ENCODE measurements at places on chromosomes 3 and 15. TPM values are rescaled to one million over a fixed set of nuclear protein-coding genes. Genes with fewer than 3 reads are reported as not detected.

Gene CYP11A1
- total RNA-seq: not detected

Gene CPNE4
- total RNA-seq: 2.7 TPM

Gene CLDN11
- 0.44 TPM for total RNA-seq

Gene POLG
- total RNA-seq: 55.4 TPM

Gene CLDN1
- total RNA-seq: not detected

Gene ACVR2B
- total RNA-seq: 122 TPM

Gene HACD2
- 6.9 TPM for total RNA-seq

Gene P2RY12
- total RNA-seq: not detected

Gene ASB14
- not detected for total RNA-seq

Gene IDH2
- total RNA-seq: 149 TPM

Gene FSD2
- not detected for total RNA-seq

Gene SENP7
- total RNA-seq: 112 TPM

Gene SPTSSB
- 1.9 TPM for total RNA-seq

Gene MAGI1
- total RNA-seq: 46.5 TPM

Gene C2CD4B
- total RNA-seq: not detected

Gene MKRN2OS
- total RNA-seq: not detected

Gene RPL4
- 1,679 TPM for total RNA-seq

Gene SCAP
- 82.7 TPM for total RNA-seq

Gene FEZF2
- total RNA-seq: 0.49 TPM

Gene PATL2
- total RNA-seq: not detected

Gene TSPAN3
- 190 TPM for total RNA-seq

Gene GPR171
- total RNA-seq: not detected

Gene EPB42
- not detected for total RNA-seq

Gene ITIH1
- not detected for total RNA-seq

Measured in glutamatergic neuron (in vitro differentiated cells).